Mucosa of descending colon (tissue), 3 donors: ENCODE measurements at places on chromosomes 12 and 14. TPM values are rescaled to one million over a fixed set of nuclear protein-coding genes. Genes with fewer than 3 reads are reported as not detected.

ZDHHC22 gene
- total RNA-seq: not detected

CRIP2 gene
- 10.0 TPM for total RNA-seq

CMA1 gene
- 0.32 TPM for total RNA-seq

PDE3A gene
- total RNA-seq: 47.2 TPM

- no peak for DNase-seq
Measured at GRCh38 chr12:13197032-13197431, 506 bp downstream of the EMP1 start.

GRCh38 chr12:71731439-71732356 is 23.0 kb upstream of the RAB21 start:
- DNase-seq: no peak

GRCh38 chr14:89957376-89957775 is 1.6 kb downstream of the TDP1 start:
- no peak for DNase-seq

GRCh38 chr14:100498068-100498467 is 89.1 kb downstream of the BEGAIN start:
- no peak for DNase-seq

- peak; percentile 4 for DNase-seq
Measured at GRCh38 chr14:53412819-53413675, 259.9 kb upstream of the DDHD1 start.

DNA sequence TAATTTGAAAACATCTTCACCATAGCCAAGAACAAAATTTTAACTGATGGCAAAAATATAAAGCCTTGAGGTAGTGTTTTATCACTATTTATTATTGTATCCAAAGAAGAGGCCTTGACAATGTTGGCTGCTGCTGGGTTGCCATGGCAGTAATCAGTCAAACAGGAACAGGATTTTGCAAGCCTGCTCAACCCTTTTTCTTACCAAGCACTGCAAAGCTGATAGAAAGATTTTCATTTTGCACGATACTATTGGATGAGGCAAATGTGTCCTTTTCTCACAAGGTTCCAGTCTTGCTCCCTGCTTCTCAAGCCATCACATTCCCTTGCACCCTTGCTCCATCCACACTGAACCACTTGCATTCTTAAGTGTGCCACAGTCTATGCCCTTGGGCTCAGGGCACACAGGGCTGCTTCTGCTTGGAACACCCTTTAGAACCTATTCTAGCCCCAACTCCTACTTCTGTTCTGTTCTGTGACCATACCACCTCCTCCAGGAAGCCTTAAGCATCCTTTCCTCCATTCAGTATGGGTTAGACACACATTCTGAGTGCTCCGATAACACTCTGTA is 76.5 kb upstream of the AMIGO2 start:
- DNase-seq: no peak

DNA sequence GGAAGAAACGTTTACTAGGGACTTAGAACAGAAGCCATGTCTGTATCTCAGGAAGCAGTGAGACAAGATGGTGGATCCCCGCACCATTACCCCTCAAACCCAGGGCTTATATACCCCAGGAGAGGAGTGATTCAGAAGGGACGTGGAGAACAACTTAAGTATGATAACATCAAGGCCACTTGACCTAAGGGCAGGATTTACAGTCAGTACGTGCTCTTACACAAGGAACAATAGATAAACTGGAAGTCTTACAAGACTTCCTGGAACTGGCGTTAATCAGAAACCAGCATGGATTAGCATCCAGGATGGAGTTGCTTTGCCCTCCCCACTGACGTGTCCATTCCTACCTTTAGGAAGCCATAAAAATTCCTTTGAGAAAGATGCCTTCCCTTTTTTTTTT is 8.6 kb upstream of the ETFBKMT start:
- DNase-seq: no peak

GRCh38 chr12:49925433-49926204 is 21.9 kb upstream of the FAIM2 start:
- no peak for DNase-seq

GRCh38 chr12:4434301-4434700 is 11.3 kb downstream of the FGF6 start:
- no peak for DNase-seq

GRCh38 chr14:89340200-89341181 is 76.5 kb downstream of the FOXN3 start:
- DNase-seq: no peak
